ENCODE measurements at places on chromosomes 13 and 19. TPM values are rescaled to one million over a fixed set of nuclear protein-coding genes. Genes with fewer than 3 reads are reported as not detected.

DNA sequence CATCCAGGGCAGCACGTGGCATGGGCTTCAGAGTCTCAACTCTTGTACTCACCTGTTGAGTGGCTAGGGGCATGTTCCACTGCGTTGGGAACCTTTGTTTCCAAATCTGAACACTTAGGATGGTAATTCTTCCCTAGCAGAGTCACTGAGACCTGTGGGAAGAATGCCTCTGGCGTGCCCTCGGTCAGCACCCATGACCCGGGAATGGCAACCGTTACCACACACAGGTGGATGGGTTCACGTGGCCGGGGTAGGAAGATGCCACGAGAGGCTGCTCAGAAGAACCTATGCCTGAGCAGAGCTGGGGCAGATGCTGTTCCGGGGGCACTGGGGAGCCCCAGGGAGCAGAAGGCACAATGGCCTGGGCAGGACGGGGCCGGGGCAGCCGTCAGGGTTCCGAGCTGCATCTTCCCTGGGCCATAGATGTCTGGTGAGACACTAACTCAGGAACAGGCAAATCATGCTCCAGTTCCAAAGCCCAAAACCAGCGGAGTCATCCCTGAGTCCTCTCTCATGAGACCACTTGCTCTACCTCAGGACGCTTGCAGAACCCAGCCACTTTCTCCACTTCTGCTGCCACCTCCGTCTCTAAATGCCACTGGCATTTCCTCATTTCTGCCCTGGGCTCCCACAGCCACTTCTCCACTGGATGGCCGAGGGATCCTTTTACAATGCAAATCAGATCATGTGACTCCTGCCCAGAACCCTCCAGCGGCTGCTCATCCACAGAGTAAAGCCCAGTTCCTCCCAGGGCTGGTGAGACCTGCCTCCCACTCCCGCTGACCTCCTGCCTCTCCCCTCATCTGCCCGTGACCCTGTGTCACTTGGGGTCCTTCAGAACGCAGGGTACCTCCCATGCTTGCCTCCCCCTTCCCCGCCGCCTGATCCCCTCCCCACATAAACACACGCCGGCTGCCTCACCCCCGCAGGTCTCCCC lies 36.7 kb downstream of the FAM124A start:
- DNase-seq = no peak

DNA sequence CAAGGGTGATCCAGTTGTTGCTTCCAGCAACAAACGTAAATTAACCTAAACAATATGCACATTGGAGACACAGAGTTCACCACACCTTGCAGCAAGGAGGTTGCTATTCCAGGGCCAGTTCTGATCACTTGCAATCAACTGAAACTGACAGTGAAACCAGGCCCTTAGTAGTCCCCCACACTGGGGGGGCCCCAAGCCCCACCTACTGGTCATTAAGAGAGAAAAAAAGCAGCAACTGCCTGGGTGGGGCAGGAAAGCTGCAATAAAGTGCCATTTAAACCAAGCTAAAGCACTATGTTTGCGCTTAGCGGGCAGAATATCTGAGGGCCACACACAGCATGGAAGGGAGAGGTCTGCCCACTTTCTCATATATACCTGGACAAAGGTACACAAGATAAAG lies 51.5 kb downstream of the ATP7B start:
- DNase-seq = no peak

- no peak for DNase-seq
Observed at GRCh38 chr19:46970815-46971214, 48.8 kb upstream of the NPAS1 start.

- DNase-seq = no peak
Observed at GRCh38 chr13:57672168-57672567, 40.6 kb downstream of the PCDH17 start.

DNA sequence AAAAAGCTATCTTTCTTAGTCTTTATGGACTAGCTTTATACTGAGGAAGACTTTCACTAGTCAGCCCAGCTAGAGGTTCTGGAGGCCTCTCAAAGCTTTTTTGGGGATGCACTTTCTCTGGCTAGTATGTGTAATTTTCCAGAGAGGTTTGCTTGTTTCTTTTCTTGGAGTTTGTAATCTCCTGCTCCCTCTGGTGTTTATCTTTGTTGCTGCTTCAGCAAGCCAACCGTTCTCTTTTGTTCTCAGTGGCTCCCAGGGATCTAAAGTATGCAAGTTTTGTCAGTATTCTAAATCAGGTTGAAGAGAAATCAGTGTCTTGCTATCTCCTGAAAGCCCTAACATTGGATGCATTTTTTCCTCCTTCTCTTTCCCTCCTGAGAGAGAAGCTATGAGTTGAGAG lies 121.1 kb upstream of the MYO16 start:
- peak; percentile 50 for DNase-seq

DNA sequence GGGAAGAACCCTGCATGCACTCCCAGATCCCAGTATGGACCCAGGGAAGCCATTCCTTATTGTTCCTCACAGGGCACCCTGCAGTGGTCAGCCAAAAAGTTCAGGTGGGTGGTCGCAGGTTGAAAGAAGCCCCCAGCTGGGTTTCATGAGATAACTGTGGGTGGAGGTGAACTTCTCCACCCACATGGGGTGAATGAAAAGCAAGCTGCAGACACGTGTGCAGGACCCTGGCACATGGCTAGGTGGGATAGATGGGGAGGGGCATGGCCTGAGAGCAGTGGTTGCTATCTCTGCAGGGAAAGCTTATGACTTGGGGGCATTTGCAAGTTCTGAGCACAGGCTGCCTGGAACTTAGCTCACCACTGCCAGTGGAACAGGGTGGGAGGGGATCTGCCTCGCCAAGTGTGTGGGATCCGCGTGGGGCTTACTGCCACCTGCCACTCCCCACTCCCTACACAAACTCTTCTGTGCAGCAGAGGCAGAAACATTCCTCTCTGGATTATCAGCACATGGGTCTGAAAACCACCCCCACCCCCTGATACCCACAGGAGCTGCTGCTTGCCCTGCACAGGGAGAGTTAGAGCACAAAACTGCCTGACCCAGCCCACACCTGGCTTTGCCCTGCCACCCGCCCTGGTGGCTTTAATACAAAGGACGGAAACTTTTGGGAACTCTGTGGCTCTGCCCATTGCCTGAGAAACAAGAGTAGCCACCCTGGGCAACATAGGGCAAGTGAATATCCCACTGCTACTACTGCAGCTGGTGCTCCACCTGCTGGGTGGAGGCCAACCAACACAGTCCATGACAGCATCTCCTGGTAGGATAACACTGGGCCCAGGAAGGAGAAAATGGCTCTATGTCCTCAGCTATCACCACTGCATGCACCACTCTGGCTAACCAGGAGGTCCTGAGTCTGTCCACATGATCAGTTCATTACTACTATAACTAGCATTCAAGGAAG lies 24.4 kb downstream of the PLA2G4C start:
- no peak for DNase-seq

GRCh38 chr13:72552731-72553130 lies 174.7 kb downstream of the MZT1 start:
- DNase-seq = no peak

The KASH5 gene
- 0.27 TPM for total RNA-seq

The EFNB2 gene
- 0.81 TPM for total RNA-seq

The FBXL12 gene
- total RNA-seq = 31.8 TPM

The ABCC4 gene
- 27.2 TPM for total RNA-seq

Measured in hematopoietic multipotent progenitor cell (in vitro differentiated cells).